ENCODE measurements at places on chromosomes 2 and 18. TPM values are rescaled to one million over a fixed set of nuclear protein-coding genes. Genes with fewer than 3 reads are reported as not detected.

The GRP gene
- total RNA-seq: not detected

The FIGN gene
- not detected for total RNA-seq

The UBE2F gene
- total RNA-seq: 52.9 TPM

The HAAO gene
- 0.17 TPM for total RNA-seq

The BMP10 gene
- total RNA-seq: not detected

The RND3 gene
- not detected for total RNA-seq

The IL18R1 gene
- 25.5 TPM for total RNA-seq

The GAREM1 gene
- 0.05 TPM for total RNA-seq

The PREPL gene
- 32.1 TPM for total RNA-seq

The SLC19A3 gene
- not detected for total RNA-seq

The PRSS56 gene
- total RNA-seq: not detected

The MAP3K19 gene
- not detected for total RNA-seq

The PIEZO2 gene
- not detected for total RNA-seq

The ZC3H6 gene
- 14.4 TPM for total RNA-seq

The TMEM214 gene
- total RNA-seq: 52.4 TPM

The COL3A1 gene
- total RNA-seq: not detected

The RAPGEF4 gene
- not detected for total RNA-seq

The RHOB gene
- 31.6 TPM for total RNA-seq

The ALK gene
- not detected for total RNA-seq

The CYP26B1 gene
- total RNA-seq: not detected

The COL4A4 gene
- not detected for total RNA-seq

The DYNAP gene
- total RNA-seq: not detected

The KCNJ3 gene
- not detected for total RNA-seq

The C18orf54 gene
- 11.7 TPM for total RNA-seq

The SAG gene
- total RNA-seq: 1.3 TPM

The CROCC2 gene
- total RNA-seq: not detected

The DCDC2C gene
- not detected for total RNA-seq
